Activated gamma-delta T cell treated with Interleukin-2 at 50 U/mL for 16 hours (primary cell): ENCODE measurements at places on chromosomes 16 and 17.

- no peak for DNase-seq
Observed at GRCh38 chr16:53291757-53292392, 142.4 kb upstream of the RBL2 start.

DNA sequence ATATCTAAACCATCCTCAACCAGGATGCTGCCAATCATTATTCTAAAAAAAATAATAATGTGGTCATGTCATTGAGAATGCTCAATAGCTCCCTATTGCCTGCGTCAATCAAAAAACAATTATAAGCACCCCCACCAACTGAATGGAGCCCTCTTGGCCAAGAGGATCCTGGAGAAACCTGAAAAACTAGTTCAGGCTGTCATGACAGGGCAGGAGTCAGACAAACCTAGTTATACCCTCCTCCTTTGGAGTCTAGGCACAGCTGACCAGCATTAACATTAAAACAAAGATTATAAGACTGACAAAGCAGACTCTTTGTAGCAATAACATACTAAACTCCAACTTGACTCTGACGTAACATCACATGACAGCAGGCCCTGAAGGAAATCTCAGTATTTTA, 119.2 kb upstream of the CCL2 start:
- DNase-seq = no peak

GRCh38 chr17:36623281-36623680, 21.9 kb downstream of the MRM1 start:
- no peak for DNase-seq

DNA sequence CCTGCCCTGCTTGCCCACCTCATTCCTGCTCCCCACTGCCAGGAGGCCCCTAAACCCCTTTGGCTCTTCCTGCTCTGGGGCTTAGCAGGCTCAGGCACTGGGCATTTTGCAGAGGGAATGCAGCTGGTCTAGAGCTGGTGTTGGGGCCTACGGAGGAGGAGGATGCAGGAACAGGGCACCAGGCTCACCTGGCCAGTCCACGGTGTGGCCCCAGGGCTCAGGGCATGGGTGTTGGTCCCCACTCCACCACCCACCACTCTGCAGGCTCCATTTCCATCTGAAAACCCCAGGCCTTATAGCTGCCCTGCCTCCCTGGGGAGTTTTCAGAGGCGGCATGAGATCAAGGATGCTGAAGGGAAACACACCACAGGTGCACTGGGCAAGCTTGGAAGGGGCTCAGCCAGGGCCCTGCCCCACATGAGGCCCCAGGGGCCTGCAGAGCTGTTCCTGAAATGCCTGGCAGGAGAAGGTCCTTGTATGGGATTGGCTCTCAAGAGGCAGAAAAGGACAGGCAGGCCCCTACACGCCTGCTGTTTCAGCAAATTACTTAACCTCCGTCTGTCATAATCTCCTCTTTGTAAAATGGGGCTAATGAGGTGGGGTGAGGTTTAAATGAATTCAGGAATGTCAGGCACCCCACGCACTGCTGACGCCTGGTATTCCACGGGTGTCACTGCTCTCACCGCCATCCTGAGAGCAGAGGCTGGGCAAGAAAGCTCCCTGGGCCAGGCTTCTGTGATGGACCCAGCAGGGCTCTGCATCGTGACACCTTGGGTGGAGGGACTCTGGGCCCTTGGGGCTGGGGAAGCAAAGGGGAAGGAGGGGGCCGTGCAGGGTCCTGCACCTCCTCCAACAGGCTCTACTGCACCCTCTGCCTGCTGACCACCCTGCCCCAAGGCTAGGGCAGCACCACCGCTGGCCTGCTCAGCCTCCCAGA, 9.3 kb downstream of the SLC47A2 start:
- no peak for DNase-seq

- no peak for DNase-seq
Observed at GRCh38 chr17:82110298-82110697, 12.3 kb upstream of the FASN start.
